Stimulated activated CD4-positive, alpha-beta T cell treated with anti-CD3 and anti-CD28 coated beads, Interleukin-4, amount 100 ng/mL, for 1 hour (primary cell): ENCODE measurements at places on chromosomes 7 and 10.

DNA sequence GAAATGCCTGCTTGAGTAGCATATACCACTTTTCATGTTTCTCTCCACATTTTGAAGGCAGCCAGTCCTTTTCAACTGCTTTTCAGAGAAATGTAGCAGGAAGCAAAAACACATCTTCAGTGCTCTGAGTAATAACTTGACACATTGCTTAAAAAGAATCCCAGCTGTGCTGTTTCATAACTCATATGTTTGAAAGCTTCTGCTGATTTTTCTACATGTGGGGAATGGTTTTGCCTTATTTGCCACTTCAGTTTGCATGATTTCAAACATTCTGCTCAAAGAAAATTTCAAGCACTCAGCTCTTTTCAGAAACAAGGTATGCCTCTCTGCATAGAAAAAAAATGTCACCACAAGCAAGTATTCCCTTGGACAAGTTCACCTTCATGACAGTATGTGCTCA is 732.8 kb downstream of the POM121L12 start:
- no peak for DNase-seq

DNA sequence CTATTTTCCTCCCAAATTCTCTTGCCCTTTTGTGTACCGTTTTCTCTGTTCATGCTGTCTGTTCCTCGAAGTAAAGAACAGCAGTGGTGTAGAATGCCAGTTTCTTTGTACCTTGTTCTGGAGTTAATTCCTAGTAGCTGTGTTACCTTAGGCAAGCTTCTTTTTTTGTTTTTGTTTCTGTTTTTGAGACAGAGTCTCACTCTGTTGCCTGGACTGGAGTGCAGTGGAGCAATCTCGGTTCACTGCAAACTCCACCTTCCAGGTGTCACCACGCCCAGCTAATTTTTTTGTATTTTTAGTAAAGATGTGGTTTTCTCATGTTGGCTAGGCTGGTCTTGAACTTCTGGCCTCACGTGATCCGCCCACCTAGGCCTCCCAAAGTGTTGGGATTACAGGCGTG is 221.2 kb downstream of the BBS9 start:
- DNase-seq: no peak

DNA sequence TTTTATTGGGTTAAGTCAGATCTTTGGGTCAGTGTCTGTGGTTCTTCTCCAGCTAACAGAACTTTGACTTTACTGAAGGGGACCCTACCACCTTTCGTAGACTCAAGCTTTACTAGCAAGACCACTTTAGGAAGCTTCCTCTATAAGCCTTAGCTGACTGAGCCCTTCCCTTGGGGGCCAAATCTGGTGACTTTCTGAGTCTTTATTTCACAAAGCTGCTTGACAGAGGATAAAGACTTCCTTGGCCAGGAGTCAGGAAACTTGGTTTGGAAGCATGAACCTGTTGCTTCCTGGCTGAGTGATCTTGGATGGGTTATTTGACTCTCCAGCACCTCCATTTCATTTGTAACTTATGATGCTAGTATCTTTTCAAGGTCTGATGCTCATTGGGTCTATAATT is 466.7 kb downstream of the TYW1 start:
- no peak for DNase-seq

- no peak for DNase-seq
Measured at GRCh38 chr7:114789871-114790311, 132.0 kb upstream of the MDFIC start.
